Activated CD8-positive, alpha-beta memory T cell treated with anti-CD3 and anti-CD28 coated beads, Interleukin-2, amount 50 U/mL, for 4 hours (primary cell): ENCODE measurements at places on chromosomes 6 and 20.

DNA sequence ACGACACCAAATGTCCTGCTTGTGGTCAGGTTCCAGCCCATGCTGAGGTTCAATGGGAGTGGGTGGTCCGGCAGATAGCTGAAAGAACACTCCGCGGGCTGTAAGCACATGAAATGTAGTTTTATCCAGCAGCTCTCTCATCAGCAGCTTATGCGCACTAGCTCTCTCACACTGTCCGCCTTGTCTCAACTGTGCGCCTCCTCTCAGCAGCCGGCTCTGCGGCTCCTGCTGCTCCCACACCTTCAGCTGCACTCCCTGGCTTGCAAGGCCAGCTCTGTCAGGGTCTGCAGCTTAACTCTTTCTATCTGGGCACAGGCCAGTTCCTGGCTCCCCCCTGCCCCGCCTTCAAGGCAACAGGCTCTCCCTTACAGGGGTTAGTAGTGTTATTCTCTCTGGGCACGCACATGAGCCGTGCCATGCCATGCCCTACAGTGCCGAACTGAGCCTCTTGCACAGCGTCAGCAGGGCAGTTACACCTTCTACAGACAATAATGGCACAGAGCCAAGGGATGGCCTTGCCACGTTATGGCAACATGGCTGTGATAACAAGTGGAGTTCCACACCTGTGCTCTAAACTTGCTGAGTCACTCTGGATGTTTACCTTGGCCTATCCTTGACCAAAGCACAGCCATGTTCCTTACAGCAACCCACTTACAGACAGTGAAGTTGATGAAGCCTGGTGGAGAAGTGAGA is 84.0 kb upstream of the LRFN2 start:
- no peak for DNase-seq

- DNase-seq = no peak
Measured at GRCh38 chr20:64056889-64057627, 5.9 kb upstream of the TCEA2 start.

DNA sequence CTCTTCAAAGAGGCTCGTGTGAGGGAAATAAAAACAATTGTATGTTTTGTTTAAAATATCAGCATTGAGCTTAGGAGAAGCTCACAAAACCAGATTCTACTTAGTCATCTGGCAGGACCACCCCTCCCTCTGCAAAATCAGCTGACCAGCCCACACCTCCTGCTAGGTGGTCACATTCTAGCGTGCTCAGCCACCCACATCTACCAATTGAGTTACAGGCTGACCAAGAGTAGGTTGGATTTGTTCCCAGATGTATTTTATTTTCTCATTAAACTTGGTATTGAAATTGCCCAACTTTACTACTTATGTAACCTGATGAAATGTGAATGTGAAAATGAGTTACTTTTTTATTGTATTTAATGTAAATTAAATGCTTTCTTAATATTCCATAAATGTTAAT is 56.2 kb downstream of the SLC22A2 start:
- DNase-seq = no peak

GRCh38 chr6:16153211-16153820 is 24.4 kb downstream of the MYLIP start:
- DNase-seq = no peak

- no peak for DNase-seq
Measured at GRCh38 chr6:16649241-16649640, 112.0 kb downstream of the ATXN1 start.

DNA sequence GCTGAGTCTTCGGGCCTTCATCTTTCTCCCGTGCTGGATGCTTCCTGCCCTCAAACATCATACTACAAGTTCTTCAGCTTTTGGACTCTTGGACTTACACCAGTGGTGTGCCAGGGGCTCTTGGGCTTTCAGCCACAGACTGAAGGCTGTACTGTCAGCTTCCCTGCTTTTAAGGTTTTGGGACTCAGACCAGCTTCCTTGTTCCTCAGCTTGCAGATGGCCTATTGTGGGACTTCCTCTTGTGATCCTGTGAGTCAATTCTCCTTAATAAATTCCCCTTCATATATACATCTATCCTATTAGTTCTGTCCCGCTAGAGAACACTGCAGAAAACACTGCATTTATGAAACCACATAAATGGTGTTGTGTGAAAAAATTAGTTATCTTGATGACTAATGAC is 13.9 kb upstream of the BCLAF1 start:
- DNase-seq = no peak

DNA sequence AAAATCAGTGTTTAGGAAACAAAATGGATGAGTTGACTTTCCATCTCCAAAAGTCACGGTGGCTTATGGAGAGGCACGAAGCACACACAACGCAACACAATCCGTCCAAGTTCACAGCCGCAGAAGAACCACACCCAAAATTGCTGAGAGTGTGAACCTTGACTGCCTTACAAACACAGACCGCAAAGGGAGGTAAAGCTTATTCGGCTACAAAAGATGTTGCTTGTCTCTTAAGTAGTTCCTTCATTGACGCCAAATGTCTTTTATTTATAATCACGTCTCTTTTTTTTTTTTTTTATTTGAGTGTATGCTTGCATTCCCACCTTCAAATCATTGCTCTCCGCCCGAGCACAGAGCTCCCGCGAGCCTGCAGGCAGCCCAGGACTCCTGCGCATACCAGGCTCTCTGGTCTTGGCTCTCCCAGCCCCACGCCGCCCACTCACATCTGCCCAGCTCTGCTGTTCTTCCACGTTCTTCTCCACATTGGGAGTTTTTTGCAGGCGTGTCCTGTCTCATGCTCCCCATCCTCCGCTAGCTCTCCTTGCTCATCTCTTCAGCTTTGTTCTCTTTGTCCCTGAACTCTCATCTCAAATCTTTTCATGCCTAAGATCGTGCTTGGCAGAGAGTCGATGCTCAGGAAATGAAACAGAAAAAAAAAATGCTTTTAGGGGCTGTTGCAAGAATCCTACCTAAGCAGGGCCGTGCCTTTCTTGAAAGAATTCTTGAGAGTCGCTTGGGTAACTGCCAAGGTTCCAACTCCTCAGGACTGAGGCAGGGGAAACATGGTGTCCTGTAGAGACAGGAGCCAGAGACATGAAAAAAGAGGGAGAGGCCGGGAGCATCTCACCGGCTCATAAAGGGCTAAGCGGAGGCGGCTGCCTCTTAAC is 25.8 kb downstream of the LY86 start:
- no peak for DNase-seq
